ENCODE measurements at places on chromosomes 2 and 18.

- DNase-seq = no peak
Measured at GRCh38 chr2:43065871-43066270, 160.5 kb downstream of the ZFP36L2 start.

- DNase-seq = no peak
Measured at GRCh38 chr2:54504866-54505265, 48.7 kb downstream of the SPTBN1 start.

- DNase-seq = no peak
Measured at GRCh38 chr18:10713409-10713808, 187.6 kb downstream of the NAPG start.

DNA sequence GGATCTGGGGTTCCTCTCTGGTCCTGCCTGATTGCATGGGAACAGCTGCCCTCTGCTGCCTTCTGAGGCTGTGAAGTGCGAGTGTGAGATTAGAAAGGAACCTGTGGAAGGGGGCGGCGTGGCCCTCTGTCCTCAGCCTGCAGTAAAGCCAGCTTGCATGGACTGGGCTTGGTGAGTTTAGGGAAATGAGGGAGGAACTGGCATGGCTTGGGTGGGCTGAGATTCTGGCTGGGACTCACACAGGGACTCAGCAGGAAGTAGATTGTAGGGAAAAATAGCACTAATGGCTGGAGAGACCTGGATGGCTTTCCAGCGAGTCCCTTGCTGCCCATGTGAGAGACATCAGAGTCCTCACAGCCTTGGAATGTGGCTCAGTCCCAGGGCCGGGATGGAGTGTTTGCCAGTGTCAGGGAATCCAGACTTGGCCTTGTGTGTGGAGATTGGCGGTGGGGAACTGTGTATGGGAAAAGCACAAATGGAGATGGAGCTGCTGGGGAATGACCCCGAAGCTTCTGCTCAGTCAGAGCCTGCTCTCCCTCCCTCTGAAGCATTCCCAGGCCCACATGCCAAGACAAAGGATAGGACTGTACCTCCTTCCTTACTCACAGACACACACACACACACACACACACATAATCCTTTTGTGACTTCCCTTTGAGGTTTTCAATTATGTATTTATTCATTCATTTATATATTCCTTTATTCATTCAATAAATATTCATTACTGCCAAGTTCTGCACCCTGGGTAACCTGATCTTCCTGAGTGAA is 115.4 kb downstream of the ACAA2 start:
- DNase-seq = no peak

- no peak for DNase-seq
Measured at GRCh38 chr2:66789741-66790140, 354.8 kb downstream of the MEIS1 start.

Data from NCI-H1417 treated with DMSO at 0.1 percent for 48 hours (cell line).